ENCODE measurements at places on chromosomes 2 and 18.

GRCh38 chr2:168188002-168188401 is 59.4 kb downstream of the STK39 start:
- DNase-seq, result no peak

DNA sequence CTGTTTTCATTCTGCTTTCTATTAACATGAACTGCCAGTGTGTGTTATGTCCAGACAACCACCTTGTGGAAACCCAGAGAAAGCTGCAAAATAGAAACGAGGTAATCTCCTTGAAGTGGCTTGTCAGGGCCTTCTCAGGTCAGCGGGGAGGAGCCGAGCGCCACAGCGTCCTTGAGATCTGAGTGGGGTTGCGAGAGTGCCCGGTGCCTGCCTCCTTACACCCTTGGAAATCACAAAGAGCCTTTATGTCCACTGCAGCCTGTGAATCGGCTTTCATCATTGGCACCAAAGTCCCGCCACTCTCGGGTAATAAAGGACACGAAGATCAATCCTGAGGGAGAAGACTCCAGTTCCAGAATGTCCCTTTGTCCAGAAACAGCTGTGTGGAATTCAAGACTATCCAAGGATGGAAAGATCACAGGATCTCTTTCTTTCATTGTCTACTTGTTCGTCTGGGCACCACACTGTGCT is 135.2 kb downstream of the HRH4 start:
- no peak for DNase-seq

GRCh38 chr2:236501531-236501930 is 68.1 kb upstream of the ACKR3 start:
- DNase-seq, result no peak

- DNase-seq, result no peak
Observed at GRCh38 chr2:217599906-217600305, 402.9 kb downstream of the TNS1 start.

GRCh38 chr2:173989884-173990215 is 24.7 kb upstream of the SP3 start:
- no peak for DNase-seq

GRCh38 chr2:227238238-227239237 is 74.1 kb downstream of the COL4A3 start:
- no peak for DNase-seq

GRCh38 chr2:14960686-14961324 is 328.3 kb downstream of the LRATD1 start:
- no peak for DNase-seq

- no peak for DNase-seq
Observed at GRCh38 chr18:647304-647703, 10.1 kb upstream of the TYMS start.

DNA sequence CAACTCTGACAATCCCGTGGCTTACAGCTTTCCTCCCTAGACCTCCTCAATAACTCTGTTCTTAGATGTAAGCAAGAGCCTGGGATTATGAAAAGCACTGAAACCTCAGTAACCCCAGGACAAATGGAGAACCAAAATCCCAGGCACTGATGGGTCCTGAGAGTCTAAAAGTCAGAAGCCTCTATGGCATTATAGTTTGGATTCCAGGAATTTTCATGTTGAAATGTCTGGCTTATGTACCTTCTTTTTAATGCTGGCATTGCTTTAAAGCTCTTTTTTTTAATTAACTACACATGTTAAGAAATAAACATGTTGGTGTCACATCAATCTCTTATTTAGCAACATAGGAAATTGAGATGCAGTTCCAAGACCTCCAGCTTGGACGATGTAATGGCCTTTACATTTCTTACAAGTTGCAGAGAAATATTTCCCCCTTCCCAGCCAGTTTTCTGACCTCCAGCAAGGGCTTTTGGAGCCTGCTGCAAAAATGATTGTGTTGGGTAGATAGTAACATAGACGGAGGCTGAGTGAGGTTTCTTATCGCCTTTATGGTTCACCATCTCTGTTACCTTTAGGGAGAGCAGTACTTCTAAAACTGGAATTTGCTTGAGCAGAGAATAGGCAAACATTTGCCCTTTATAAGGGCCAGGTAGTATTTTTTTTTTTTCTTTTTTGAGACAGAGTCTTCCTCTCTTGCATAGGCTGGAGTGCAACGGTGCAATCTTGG is 84.8 kb upstream of the RASGRP3 start:
- no peak for DNase-seq

GRCh38 chr2:237501892-237502513 is 15.0 kb downstream of the MLPH start:
- DNase-seq, result no peak

DNA sequence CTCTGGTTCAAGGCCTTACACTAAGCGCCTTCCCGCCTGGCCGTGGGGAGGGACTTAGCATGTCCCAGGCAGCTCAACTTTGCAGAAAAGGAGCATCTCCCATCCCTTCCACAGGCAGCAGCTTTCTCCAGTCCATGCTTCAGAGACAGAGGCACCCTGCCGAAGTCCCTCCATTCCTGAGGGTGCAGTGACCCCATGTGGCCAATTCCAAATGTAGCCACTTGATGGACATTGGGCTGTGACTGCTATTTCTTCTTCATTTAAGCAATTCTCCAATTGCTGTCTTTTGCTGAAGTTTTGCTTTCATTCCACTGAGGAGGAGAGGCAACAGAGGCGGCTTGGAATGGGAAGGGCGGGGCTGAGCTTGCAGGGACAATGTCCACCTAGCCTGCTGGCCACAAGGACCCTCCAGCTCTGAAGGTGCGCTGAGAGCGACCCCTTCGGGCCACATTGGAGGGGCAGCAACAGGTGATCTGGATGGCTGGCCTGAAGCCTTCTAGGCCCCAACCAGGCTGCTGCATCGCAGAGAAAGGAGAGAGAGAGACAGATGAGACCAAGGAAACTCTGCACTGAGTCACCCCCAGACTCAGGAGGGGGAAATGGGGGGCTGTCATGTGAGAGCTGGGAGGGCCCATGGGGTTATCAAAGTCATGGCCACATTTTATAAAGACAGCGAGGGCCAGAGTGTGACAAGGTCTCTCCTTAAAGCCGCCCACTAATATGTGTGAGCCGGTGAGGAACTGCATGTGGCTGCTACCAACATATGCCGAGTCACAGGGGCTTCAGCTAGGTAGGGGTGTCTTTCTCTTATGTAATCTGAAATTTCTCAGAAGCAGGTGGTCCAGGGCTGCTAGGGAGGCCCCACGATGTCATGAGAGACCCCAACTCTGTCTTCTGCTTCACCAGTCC is 61.3 kb downstream of the LONRF2 start:
- DNase-seq, result no peak

GRCh38 chr2:118921646-118922045 is 20.3 kb upstream of the MARCO start:
- DNase-seq, result no peak

DNA sequence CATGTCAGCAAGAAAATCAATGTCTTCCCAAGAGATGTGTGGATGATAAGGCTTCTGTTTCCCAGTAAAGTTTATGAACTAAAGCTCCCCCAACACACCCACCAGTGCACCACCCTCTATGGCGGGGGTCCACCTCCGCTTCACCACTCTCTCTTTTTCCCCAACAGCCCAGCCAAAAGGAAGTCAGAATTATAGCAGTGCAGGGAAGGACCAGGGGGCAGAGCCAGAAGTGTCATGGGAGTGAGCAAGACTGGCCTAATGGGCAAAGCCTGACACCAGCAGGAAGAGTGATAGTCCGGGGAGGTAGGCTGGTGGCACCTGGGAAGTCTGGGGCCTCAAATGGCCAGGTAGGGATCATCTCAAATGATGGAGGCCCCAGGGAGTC is 167.7 kb downstream of the ZFP36L2 start:
- DNase-seq, result no peak

GRCh38 chr2:191845248-191845715 is 1.6 kb downstream of the CAVIN2 start:
- DNase-seq, result no peak

DNA sequence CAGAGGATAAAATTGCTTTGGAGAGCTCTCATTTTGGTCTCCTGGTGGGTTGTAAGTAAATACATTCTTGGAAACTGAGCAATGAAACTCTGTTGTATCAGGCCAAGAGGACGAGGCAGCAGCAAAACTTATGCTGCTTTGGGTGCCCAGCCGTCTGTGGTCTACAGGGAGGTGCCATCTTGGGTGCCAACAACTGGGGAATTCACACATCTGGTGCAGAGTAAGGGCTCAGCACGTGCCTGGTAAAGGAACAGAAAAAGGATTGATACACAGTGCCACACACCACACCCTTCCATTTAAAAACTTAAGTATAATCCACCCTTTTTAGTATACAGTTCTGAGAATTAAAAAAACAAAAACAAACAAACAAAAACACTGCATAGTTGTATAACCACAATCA is 221.9 kb downstream of the TSN start:
- no peak for DNase-seq

- DNase-seq, result no peak
Observed at GRCh38 chr2:210028178-210028577, 25.7 kb downstream of the RPE start.

GRCh38 chr18:35933982-35934381 is 38.5 kb upstream of the RMP24 start:
- DNase-seq, result no peak

GRCh38 chr2:207073412-207073800 is 92.3 kb downstream of the KLF7 start:
- DNase-seq, result no peak

DNA sequence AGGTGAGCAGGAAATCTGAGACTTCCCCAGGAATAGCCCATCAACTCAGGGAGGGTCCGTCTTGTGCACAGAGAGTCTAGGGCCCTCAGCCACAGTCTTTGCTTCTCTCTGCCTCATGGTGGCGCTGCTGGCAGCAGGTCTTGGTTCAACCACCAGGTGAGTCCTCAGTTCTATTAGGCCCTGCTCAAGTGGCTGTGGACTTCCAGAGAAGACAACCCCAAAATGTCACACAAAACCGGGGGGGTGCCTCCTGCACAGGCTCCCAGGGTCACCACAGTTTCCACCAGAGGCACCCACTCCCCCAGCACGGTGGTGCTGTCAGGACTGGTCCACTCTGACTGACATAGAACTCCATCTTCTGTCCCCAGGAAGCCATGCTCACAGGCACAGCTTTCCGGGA is 2.4 kb upstream of the CHRNG start:
- DNase-seq, result no peak

DNA sequence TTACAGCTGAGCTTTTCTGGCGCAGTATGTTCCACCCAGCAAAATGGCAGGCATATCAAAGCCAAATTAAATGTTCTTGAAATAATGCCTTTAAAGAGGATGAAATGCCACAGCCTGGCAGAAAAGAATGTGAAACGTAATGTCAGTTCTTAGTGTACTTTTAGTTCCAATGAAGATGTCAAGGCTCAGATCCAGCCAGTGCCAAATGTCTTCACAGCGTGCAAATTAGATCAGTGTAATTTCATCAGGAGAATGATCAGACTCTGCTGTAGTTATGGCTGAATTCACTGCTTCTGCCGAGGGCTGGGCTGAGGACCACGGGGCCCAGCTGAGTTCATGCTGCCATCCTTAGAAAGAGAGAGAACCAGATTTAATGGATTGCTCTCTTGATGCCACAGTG is 78.7 kb upstream of the ITGA4 start:
- no peak for DNase-seq

DNA sequence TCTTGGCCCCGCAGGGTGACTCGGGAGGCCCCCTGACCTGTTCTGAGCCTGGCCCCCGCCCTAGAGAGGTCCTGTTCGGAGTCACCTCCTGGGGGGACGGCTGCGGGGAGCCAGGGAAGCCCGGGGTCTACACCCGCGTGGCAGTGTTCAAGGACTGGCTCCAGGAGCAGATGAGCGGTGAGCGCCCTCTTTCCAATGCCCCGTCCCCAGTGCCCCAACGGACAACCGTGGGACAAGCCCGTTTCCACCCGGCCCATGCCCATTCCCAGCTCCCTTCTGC is 2.6 kb upstream of the CHRND start:
- no peak for DNase-seq

GRCh38 chr18:11985586-11985985 is 4.3 kb downstream of the IMPA2 start:
- DNase-seq, result no peak

DNA sequence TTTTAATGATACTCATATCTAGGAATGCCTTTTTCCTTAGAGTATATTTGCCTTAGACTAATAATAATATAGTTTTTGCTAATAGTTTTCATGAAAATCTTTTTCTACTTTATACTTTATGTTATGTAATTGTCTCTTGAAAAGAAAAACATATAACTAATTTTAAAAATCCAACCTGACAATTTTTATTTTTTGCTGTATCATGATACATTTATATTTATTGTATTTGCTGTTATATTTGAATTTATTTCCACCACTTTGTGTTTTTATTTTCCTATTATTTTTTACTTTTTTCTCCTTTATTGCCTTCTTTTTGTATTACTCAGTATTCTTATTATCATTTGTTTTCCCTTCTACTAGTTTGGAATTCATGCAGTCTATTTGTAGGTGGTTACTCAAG is 85.4 kb downstream of the MBD5 start:
- DNase-seq, result no peak

DNA sequence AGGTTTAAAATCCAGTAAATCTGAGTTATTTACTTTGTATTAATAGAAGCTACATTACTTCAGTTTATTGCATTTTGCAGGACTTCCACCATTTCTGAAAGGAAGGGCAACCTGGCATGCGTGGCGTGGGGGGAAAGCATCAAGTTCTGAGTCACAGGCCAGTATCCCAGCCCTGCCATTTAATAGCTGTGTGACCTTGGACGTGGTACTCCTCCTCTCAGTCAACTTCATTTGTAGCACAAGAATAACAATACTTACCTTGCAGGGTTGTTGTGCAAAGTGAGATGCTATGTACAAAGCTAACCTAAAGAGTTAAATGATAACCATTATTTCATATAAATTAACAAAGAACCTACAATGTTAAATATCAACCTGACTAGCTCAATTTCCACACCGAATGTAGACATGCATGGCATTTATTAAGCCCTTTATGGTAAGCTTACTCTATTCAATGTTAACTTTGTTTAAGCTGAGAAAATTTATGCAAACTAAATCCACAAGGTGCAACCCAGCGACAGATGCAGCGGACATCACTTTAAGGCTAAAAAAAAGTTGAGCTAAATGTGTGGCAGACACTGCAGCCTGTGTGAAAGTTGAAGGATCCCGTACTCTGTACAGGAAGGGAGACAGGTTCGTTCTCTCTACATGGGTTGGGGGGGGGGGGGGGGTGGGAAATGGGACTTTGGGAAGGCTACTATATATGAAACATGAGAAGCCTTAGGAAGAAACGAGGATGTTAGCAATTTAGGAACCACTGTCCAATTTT is 17.2 kb upstream of the STPG4 start:
- DNase-seq, result no peak

GRCh38 chr2:164388511-164388910 is 232.8 kb downstream of the GRB14 start:
- no peak for DNase-seq

DNA sequence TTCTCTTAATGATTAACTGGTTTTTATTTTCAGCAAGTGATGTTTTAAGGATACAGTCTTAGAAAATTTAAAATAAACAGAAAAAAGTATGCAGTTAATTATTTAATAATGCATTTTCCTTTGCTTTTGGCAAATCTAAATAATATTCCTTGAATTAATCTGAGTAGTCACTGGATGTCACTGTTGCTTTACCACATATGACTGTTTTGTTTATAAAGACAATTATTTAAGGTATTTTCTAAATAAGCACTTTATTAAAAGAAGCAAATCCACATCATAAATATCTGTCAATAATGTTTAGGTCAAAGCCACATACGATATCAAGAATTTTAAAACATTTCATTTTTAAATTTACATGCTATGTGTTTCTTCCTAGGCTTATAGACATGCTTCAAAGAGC is 40.6 kb upstream of the TFPI start:
- DNase-seq, result no peak

GRCh38 chr2:168194784-168195522 is 52.4 kb downstream of the STK39 start:
- DNase-seq, result no peak

All from cortex of kidney (tissue), 1 donor.